Dermis blood vessel endothelial cell (primary cell): ENCODE measurements at places on chromosomes 4 and X.
A peak's percentile ranks its signal among the peaks of the same experiment; 100 is the strongest.

DNA sequence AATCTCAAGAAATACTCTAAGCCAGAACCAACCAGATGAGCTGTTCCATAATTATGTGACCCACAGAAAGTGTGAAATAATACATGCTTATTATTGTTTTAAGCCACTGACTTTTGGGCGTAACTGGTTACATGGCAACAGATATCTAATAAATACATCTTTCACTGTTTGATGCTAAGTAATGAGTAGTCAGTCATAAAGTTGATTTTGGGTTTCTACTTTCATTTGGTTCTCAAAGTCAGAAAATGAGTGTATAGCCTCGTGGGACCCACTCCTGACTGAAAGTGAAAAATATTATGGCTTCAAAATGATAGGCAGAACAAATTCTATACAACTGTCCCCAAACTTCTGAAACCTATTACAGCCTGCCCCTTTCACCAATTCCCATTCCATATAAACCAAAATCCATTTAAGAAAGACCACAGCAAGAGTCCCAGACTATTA lies 88.0 kb upstream of the CBR4 start:
- no peak for DNase-seq

DNA sequence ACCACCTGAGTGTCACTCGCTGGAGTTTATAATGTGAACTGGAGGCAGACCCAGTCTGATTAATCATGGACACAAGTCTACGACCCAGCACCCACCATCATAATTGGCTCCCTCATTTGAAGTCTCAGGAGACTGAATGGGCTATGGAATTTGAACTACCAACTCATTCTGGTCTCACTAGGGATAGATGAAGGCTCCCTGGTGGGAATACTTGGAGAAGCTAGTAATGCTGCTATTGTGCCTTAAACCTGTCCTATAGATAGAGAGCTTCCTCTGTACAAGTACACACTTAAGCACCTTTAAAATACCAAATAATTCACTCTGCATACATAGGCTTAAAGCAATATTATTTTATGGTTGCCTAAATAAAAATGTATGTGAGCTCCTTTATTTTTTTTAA lies 90.8 kb upstream of the SMARCAD1 start:
- no peak for DNase-seq

- no peak for DNase-seq
Observed at GRCh38 chr4:152063621-152064240, 302.9 kb upstream of the GATB start.

DNA sequence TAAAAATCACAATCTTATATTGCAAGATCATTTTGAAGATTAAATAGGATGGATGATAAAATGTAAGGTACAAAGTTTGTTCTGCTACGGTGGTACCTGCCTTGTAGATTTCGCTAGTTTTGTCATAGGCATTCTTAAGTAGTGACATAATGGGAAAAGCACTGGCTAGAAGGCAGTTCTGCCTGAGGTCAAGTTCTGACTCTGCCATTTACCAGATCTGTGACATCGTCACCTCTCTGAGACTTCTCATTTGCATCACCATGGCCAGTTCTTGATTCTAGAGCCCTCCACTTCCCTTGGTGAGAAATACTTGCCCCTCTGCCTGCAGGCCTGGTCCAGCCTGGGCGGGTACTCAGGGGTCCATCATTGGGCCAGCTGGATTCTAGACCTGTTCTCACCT lies 85.2 kb downstream of the HS3ST1 start:
- DNase-seq: no peak

- DNase-seq: no peak
Observed at GRCh38 chrX:65750674-65751469, 83.4 kb downstream of the MSN start.

GRCh38 chr4:110268352-110268751 lies 69.9 kb upstream of the ELOVL6 start:
- no peak for DNase-seq

GRCh38 chrX:95058815-95059214 lies 1384.8 kb downstream of the FAM133A start:
- DNase-seq: no peak

DNA sequence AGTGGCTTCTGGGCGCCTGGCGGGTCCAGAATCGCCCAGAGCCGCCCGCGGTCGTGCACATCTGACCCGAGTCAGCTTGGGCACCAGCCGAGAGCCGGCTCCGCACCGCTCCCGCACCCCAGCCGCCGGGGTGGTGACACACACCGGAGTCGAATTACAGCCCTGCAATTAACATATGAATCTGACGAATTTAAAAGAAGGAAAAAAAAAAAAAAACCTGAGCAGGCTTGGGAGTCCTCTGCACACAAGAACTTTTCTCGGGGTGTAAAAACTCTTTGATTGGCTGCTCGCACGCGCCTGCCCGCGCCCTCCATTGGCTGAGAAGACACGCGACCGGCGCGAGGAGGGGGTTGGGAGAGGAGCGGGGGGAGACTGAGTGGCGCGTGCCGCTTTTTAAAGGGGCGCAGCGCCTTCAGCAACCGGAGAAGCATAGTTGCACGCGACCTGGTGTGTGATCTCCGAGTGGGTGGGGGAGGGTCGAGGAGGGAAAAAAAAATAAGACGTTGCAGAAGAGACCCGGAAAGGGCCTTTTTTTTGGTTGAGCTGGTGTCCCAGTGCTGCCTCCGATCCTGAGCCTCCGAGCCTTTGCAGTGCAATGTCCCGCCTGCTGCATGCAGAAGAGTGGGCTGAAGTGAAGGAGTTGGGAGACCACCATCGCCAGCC lies at the start of gene ATOH1:
Gene ATOH1, plus strand, starts transcription at position 422 of the 663 bp plus-strand sequence. Its CDS starts 174 bp downstream, at position 596.
- DNase-seq: no peak

- DNase-seq: peak; percentile 21
Observed at GRCh38 chr4:40749717-40750460, at the start of gene NSUN7. NSUN7 (plus strand) TSS chr4:40749955; CDS start chr4:40750694, 739 bp downstream.

GRCh38 chr4:186104890-186105646 lies 564 bp downstream of the FAM149A start:
- peak; percentile 4 for DNase-seq

- no peak for DNase-seq
Observed at GRCh38 chrX:141279476-141279875, 37.2 kb upstream of the SPANXC start.

GRCh38 chr4:15989424-15989823 lies 26.4 kb upstream of the FGFBP2 start:
- DNase-seq: no peak

DNA sequence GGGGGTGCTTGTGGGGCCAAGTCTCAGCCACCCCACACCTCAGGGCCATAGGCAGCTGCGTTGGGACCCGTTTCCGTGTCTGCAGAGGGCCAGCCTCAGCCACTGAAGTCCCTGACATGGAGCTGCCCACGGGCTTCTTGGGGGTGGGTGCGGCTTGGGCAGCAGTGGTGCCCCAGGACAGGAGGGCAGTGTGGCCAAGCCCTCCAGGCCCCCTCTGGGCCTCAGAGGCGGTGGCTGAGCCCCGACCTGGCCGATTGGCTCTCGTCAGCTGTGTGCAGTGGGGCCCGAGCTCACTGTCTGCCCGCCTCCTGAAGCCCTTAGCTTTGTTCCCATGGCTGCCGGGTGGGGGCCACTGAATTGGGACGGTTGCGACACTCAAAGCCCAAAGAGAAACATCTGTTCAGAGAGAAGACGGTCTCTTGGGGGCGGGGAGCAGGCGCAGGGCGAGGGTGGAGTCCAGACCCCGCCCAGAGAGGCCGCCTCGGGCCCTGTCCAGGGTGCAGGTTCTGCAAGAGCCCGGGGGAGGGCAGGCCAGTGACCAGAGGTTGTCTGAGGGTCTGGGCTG lies 9.1 kb downstream of the FGFR3 start:
- DNase-seq: no peak

DNA sequence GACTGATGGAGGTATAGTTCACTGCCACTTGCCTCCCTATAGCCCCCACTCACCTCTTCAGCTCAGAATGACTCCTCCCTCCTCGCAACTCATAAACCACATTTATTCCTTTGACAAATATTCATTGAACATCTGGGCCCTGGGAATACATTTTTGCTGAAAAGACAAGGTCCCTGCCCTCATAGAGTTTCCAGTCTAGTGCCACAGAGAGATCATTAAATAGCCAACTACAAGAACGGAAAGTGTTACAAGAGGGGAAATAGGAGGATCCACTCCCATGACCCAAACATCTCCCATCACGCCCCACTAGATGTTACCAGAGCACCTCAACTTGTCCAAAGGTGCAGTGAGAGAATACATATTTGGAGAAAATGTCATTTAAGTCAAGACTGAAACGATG lies 3.2 kb upstream of the KLF3 start:
- DNase-seq: no peak

DNA sequence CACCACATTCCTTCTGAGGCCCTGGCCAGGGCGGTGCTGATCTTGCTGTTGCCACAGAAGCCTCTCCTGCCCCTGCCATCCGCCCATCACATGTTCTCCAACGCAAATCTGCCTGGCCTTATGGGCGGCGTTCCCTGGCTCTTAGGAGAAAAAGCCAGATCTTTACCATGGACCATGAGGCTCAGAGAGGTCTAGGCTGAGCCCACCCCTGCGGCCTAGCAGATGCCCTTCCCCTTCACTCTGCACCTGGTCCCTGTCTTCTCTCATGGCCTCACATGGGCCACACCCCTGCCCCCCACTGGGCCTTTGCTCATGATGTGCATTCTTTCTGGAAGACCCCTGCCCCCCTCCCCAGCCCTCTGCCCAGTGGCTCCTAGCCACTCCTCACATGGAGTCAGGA lies 78.5 kb downstream of the CRMP1 start:
- no peak for DNase-seq

GRCh38 chrX:153411255-153411987 lies at the start of gene ZFP92:
ZFP92 (plus strand) TSS chrX:153411472; CDS start chrX:153418323, 6,851 bp downstream.
- DNase-seq: peak; percentile 15

DNA sequence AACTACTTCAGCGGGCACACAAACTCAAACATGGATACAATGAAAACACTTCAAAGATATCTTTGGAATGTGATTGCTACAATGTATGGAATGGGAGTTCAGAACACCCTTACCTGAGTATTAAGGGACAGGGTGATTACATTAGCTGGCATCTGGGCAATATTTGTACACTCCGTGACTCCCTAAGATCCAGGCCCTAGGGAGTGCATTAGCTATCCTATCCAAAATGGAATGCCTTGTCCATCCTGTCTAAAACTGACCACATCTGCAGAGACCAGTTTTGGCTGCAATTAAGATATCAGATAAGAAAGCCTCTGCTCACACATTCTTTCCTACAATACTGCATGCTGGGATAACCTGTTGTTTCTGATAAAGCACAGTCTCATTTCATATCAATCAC lies 176.6 kb upstream of the EMCN start:
- peak; percentile 7 for DNase-seq

DNA sequence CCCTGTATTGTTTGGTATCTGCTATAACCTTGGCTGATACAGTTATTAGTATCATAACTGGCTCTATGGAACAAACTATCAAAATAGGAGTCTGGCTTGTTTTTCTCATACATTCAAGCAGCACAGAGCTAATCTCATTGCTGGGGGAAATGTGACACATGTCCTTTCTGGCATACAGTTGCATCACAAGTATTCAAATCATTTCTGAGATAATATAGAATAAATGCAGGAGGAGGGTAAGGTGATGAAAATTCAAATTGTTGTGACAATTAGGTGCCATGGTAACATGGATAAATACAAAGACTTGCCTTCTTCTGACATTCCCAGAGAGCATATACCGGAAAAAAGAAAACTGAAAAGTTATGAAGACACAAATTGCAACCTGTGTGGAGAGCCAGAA lies 2706.8 kb downstream of the ARAP2 start:
- no peak for DNase-seq
